ENCODE measurements at places on chromosomes 11 and 22. TPM values are rescaled to one million over a fixed set of nuclear protein-coding genes. Genes with fewer than 3 reads are reported as not detected.

- DNase-seq: no peak
Observed at GRCh38 chr11:22728600-22729389, 62.4 kb downstream of the GAS2 start.

DNA sequence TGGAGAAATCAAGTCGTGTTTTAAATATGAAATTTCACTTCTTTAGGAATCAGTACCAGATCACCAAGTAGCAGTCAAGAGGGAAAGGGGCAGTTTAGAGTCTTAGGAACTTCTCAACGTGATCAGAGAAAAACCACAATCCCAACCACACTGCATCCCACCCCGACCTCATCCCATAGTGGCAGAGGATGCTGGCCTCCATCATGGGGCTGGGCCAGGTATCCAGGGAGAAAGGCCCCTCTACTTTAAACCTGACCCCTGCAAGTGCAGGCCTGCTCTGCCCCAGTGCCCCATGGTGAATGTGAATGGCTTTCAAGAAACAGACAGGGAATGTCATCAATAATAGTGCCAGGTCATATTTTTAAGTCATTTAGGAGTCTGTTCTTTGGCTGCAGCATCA is 12.1 kb downstream of the CHST1 start:
- no peak for DNase-seq

- no peak for DNase-seq
Observed at GRCh38 chr11:848380-848931, 5.8 kb downstream of the TSPAN4 start.

PIH1D2 gene
- 0.94 TPM for total RNA-seq

MMP8 gene
- 0.50 TPM for total RNA-seq

- no peak for DNase-seq
Observed at GRCh38 chr11:115321605-115322289, 182.5 kb downstream of the CADM1 start.

SELENOH gene
- total RNA-seq: 155 TPM

CCDC15 gene
- 2.3 TPM for total RNA-seq

GRCh38 chr11:68831124-68831523 is 10.6 kb downstream of the CPT1A start:
- DNase-seq: no peak
